ENCODE measurements at places on chromosomes 3 and 15.

DNA sequence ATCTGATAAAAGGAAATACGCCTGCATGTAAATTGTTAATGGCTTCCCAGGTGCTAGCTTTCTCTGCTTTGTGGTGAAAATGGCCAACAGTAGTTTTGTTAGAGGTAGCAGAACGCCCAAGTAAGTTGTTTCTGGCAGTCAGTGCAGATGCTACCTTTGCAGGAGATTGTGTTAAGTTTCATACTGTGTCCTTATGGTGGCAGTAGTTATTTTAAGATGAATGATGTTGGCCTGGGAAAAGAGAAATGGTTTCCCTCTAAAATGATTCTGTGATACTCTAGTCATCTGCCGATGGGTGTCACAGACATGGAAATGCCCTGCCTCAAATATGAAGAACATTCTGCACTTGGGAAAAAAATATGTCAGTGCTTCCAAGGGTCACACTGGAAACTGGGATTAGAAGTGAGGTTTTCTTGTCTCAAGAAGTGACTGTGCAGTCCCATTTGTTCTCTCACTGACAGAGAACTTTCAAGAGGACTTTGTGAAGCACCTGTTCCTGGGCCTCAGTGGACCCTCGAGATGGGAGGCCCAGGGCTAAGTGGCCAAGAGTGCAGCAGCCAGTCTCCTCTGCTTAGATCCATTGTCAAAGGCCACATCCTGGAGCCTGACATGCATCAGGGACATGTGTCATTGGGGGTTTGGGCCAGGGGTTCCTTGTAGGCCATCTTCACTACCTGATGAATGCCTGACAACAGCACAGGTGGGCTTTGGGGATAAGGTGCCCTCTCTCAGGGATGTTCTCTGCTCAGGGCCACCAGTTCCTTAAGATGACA lies 393.3 kb downstream of the CACNA2D3 start:
- DNase-seq = no peak

GRCh38 chr15:84749111-84749991 lies 959 bp downstream of the ZNF592 start:
- DNase-seq = peak; percentile 37

DNA sequence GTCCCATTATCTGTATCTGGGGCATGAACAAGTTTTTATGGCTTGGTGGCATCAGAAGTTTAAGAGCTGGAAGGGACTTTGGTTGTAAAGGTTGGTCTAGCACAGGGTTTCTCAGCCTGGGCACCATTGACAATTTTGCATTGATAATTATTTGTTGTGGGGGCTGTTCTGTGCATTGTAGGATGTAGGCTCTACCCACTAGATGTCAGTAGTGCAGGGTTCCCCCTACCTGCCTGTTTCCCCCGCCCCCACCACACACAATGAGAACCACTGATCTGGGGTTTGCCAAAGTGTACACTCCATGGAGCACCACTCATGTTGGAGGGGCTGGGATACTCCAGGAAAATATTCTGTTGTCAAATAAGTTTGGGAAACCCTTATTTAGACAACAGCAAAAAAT lies 42.7 kb downstream of the PLCL2 start:
- DNase-seq = no peak

GRCh38 chr3:94028093-94028837 lies at the start of gene STX19:
STX19 (minus strand) TSS chr3:94028597; CDS start chr3:94015269, 13,328 bp downstream.
- DNase-seq = no peak

DNA sequence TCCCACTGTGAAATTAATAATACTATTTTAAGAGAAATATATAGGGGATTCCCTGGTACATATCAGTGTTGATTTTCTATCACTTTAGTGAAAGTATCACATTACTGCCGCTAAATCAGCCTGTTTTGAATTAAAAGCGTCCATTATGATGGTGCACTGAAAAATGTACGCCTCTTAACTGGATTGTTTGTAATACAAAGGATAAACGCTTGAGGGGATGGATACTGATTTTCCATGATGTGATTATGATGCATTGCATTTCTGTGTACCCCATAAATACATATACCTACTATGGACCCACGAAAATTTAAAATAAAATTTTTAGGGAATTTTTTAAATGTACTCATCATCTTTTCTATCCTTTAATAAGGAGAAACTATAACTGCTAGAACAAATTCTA lies 478.6 kb downstream of the MAGI1 start:
- DNase-seq = peak; percentile 59

GRCh38 chr3:58173669-58174398 lies 36.9 kb downstream of the DNASE1L3 start:
- peak; percentile 36 for DNase-seq

DNA sequence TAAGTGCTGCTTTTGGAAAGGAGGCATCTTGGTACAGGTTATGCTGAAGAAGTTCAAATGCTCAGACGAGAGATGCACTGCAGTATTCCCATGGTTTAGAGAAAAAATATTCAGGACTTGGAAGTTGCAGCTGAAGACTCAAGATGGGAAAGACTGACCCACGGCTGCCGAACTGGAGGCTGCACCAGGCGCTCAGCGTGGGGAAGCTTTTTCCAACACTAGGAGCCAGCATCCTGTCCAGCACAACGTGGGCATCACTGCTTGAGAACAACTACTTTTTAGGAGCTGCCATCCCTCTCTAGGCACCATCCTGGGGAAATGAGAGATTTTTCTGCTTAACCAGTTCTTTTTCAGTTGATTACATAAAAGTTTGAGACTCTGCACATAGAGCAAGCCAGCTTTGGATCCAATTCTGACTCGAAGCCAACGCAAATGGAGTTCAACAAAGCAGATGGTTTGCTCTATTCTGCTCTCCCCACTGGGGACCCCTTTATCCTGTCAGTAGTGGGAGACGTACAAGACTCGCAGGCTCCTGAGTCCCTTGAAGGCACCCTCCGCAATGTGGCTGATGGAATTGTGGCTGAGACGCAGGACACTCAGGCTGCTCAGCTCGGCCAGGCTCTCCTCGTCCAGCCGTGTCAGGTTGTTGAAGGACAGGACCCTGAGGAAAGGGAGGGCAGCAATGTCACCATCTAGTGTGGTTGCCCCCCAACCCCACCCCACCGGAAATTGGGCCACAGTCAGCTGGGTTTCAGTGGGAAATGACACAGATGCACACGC lies 93.8 kb downstream of the LRIG1 start:
- no peak for DNase-seq

- DNase-seq = peak; percentile 31
Observed at GRCh38 chr15:71893691-71894090, 83.3 kb downstream of the NR2E3 start.

- DNase-seq = no peak
Observed at GRCh38 chr15:31361764-31362515, 35.3 kb downstream of the KLF13 start.

- no peak for DNase-seq
Observed at GRCh38 chr3:59249004-59249403, 199.2 kb upstream of the CFAP20DC start.

- DNase-seq = no peak
Observed at GRCh38 chr15:63306492-63307073, 29.2 kb downstream of the APH1B start.

DNA sequence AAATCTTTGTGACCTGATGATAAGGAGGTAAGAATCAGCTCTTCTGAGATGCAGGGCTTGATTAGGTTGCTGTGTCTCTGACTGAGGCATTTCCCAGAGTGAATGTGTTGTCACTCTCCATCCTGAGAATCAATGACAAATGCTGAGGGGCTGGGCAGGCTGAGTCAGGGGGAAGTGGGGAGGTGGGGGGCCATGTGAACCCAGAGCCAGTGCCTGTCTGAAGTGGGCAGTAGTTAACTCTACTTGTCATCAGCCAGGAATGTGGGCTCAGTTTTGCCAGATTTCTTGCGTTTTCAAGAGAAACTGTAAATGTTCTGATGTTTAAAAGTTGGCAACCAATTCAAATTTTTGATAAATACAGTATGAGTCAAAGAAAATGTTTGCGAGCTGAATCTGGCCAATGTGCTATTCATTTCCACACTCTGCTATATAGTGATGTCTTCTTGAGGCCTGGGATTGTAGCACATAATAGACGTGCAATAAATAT lies 3.1 kb upstream of the BNC1 start:
- DNase-seq = peak; percentile 99

DNA sequence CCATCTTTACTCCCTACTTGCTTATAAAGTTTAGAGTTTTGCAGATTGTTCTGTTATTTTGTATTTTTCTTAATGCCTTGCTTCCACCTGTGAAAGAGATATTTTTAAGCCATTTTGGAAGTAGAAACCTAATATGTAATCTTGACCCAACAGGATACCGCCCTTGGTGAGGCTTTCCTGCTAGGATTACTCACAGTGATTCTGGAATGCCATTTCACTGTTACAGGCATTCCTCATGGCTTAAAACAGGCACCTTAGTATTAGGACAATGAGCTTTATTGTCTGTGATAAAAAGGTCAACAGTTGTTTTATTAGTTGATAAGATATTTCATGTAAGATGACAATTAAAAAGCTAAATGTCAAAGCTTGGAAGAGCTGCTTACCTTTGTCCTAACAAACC lies 58.2 kb downstream of the PHLDB2 start:
- DNase-seq = peak; percentile 58

GRCh38 chr15:65414841-65415621 lies 7.7 kb downstream of the IGDCC4 start:
- peak; percentile 40 for DNase-seq

- DNase-seq = peak; percentile 97
Observed at GRCh38 chr15:45200001-45200798, 12.4 kb upstream of the SHF start.

GRCh38 chr15:76310475-76311099 lies 682 bp downstream of the ETFA start:
- DNase-seq = peak; percentile 43

GRCh38 chr3:87436781-87437543 lies 160.6 kb upstream of the POU1F1 start:
- DNase-seq = peak; percentile 66

GRCh38 chr3:115217678-115218451 lies 70.8 kb upstream of the ZBTB20 start:
- DNase-seq = peak; percentile 74

GRCh38 chr15:20341901-20342600 lies 199.5 kb downstream of the GOLGA6L6 start:
- no peak for DNase-seq

DNA sequence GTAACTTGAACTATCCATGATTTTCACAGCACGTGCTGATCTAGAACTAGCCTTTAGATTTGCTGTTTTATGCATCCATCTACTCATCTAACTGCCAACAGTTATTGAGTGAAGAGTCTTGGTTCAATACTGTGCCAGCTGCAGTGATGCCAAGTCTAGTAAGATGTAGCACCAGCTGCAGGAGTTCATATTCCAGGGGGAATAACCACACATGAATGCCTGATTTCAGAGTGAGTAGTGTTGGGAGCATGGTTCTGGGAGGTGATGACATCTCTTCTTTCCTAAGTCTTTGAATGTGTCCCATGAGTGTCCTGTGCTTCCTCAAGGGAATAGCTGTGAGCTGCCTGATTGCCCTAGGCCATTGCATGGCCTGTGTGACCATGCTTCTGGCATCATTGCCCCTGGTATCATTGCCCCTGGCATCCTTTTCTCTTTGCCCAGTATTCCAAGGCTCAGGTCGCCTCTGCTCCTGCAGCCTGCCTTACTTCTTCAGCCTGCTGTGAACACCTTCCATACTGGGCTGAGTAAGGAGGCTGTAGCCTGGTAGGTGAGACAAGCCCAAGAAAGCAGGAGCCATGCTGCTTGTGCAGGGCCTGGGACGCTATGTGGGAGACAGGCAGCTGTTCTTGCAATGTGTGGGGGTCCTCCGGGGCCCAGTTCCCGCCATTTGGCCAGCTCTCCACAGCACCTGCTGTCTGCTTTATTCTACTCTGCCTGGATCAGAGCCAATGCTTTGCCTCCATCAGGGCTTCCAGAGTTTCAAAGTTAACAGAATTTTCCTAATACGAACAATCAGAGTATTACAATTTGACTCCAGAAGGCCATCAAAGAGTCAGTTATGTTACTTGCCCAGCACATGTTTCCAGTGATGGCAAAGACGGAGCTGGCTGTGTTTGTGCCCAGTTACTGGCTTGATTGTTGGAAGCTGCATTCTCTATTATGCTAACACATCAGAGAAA lies 73.2 kb downstream of the CLSTN2 start:
- DNase-seq = no peak

DNA sequence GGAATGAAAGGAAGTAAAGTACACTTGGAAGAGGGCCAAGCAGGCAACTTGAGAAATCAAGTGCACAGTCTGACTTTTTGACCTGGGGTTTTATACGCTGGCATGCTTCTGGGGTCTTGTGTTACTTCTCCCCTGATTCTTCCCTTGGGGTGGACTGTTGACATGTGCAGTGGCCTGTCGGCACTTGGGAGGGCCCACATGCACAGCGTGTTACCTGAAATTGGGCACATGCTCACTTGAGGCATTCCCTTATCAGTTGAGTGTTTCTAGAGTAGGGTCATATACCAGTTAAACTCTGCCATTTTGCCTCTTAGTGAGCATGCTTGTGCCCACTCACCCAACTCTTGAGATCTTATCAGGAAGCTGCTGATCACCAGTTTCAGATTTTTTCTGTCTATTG lies 329.1 kb upstream of the SOX2 start:
- DNase-seq = no peak

DNA sequence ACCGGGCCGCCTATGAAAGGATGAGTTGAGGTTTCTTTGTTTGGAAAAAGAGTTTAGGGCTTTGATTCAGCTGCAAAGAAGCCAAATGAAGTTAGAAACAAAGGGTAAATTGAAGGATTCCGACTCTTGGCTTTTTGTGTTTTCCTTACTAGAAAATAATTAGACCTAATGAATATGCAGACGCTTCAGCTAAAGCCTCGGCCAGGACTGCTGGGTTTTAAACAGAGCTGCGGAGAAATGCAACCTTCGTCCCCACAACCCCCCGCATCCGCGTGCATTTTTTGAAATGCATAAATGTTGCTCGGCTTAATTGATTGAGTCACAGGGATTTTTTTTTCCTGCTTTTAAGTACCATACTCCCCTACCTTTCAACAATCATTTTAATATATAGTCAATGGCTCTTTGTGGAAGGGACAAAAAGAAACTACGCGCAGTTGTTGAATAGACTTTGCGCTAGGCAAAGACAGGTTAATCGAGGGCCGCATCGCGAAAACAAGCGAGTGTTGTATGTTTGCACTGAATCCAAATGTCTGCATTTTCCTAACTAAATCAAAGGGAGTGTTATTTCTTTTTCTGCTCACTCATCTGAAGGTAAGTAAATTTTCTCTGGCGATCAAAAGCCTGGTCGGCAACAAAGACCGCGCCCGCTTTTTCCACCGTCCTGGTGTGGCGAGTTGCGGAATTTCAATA lies 1.3 kb upstream of the ZIC4 start:
- DNase-seq = no peak

- no peak for DNase-seq
Observed at GRCh38 chr15:25609371-25609770, 170.5 kb upstream of the UBE3A start.

DNA sequence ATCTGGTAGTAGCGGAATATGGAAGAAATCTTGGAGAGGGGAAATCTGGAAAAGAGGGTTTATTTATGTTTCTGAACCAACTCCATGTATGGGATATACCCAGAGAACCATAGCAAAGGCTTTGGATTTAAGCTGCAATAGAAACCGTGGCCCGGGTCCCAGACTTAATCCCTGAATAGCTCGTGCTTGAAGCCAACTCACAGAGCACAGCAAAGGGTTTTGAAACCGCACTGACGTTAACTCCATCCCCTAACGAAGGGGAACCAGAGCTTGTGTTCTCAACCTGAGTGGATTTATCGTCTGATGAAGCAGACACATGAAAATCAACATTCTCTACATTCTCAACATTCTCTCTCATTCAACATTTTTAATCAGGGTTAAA lies 154.6 kb downstream of the APBA2 start:
- no peak for DNase-seq
